Naive thymus-derived CD4-positive, alpha-beta T cell (primary cell): ENCODE measurements at places on chromosomes 11 and 22.
A peak's percentile ranks its signal among the peaks of the same experiment; 100 is the strongest.

DNA sequence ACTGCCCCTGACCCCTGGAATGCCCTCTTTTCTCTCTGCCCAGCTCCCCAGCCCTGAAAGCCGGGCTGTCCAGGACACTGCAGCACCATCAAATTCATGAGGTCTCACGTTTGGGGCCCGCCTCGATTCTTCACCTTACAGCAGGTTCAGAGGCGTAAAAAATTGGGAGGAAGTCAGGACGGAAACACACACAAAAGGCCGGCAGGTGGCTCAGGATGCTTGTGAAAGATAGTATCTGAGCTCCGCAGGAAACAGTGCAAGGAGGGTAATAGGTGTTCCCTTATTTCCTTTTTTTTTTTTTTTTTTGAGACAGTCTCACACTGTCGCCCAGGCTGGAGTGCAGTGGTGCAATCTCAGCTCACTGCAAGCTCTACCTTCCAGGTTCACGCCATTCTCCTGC is 4.1 kb downstream of the RFPL2 start:
- peaks cover 26% of the 10 kb centered on the region for H3K4me1 ChIP-seq
- no peaks in the 10 kb centered on the region for H3K36me3 ChIP-seq
- DNase-seq = peak; percentile 37
- no peaks in the 10 kb centered on the region for H3K27me3 ChIP-seq
- H3K27ac ChIP-seq = no peak overlapping the region

- H3K4me1 ChIP-seq = peaks cover 36% of the 10 kb centered on the region
- H3K36me3 ChIP-seq = peaks cover 14% of the 10 kb centered on the region
- H3K27ac ChIP-seq = peak overlapping the region; percentile 79
- peak overlapping the region; percentile 75 for H3K4me3 ChIP-seq
These were observed 2.2 kb downstream of the BRD1 start for GRCh38 chr22:49825436-49825835.

- no peak overlapping the region for H3K27ac ChIP-seq
- no peaks in the 10 kb centered on the region for H3K27me3 ChIP-seq
- no peaks in the 10 kb centered on the region for H3K4me1 ChIP-seq
- H3K4me3 ChIP-seq = no peak overlapping the region
These were observed 33.6 kb downstream of the PPME1 start for GRCh38 chr11:74204701-74205100.

GRCh38 chr11:17457396-17458173 is 19.1 kb downstream of the ABCC8 start:
- no peaks in the 10 kb centered on the region for H3K27me3 ChIP-seq
- no peaks in the 10 kb centered on the region for H3K4me1 ChIP-seq
- no peaks in the 10 kb centered on the region for H3K36me3 ChIP-seq
- no peak overlapping the region for H3K27ac ChIP-seq
- no peak for DNase-seq

- H3K36me3 ChIP-seq = no peaks in the 10 kb centered on the region
- H3K4me1 ChIP-seq = peaks cover 79% of the 10 kb centered on the region
- peak overlapping the region; percentile 78 for H3K27ac ChIP-seq
- DNase-seq = no peak
- peak overlapping the region; percentile 51 for H3K4me3 ChIP-seq
These were observed 25.0 kb downstream of the RTN4R start for GRCh38 chr22:20243176-20243536.

DNA sequence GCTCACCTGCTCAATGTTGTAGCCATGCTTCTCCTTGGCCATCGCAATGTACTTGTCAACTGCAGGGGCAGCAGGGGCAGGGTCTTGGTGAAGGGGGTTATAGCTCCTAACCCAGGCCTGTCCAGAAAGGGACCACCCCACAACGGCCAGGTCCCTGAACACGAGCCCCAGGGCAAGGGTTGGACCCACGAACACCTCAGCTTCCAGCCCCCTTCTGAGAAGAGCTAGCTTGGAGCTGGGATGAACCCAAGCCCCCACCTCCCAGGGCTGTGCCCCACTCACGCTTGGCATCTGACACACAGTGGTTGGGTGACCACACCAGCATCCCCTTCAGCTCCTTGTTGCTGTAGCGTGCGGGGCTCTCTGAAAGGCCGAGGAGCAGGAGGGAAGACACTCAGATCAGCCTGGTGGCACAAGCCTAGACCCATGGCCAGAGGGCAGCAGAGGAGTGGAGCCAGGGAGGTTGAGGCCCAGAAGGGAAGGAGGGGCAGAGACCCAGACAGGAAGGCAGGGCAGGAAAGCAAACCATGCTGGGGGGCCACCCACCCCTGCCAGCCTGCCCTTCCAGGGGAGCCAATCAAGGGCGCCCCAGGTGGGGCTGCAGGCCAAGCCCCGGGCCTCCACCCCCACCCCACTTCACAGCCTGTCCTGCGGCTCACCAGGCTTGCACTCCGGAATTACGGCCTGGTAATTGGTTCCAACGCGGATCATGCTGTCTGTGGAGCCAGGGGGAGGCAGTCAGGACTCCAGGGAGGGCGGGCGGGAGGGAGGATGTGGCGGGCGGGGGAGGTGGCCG is 1.9 kb downstream of the RCOR2 start:
- DNase-seq = no peak
- no peaks in the 10 kb centered on the region for H3K27me3 ChIP-seq
- peaks cover 3% of the 10 kb centered on the region for H3K36me3 ChIP-seq
- no peak overlapping the region for H3K4me3 ChIP-seq
- H3K27ac ChIP-seq = no peak overlapping the region
- H3K4me1 ChIP-seq = peaks cover 20% of the 10 kb centered on the region

DNA sequence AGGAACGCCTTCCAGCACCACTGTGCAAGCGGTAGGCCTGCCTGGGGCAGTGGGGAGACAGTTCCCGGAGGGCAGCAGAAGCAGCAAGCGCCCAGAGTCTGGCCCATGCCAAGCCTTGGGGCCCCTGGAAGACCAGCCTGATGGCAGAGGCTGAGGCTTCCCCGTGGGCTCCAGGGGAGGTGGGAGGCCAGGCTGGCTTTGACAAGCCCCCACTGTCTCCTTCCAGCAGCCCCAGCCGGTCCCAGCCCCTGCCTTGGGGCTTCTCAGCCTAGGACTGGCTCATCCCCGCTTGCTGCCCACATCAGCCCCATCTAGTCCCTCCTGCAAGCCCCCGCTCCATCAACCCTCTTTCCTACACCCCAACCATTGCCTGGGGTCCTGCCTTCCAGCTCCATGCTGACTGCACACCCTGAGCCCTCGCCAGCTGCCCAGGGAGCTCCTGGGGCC is 46.7 kb downstream of the IGF2 start:
- H3K27ac ChIP-seq = no peak overlapping the region
- peaks cover 15% of the 10 kb centered on the region for H3K4me1 ChIP-seq
- H3K4me3 ChIP-seq = no peak overlapping the region
- DNase-seq = no peak

DNA sequence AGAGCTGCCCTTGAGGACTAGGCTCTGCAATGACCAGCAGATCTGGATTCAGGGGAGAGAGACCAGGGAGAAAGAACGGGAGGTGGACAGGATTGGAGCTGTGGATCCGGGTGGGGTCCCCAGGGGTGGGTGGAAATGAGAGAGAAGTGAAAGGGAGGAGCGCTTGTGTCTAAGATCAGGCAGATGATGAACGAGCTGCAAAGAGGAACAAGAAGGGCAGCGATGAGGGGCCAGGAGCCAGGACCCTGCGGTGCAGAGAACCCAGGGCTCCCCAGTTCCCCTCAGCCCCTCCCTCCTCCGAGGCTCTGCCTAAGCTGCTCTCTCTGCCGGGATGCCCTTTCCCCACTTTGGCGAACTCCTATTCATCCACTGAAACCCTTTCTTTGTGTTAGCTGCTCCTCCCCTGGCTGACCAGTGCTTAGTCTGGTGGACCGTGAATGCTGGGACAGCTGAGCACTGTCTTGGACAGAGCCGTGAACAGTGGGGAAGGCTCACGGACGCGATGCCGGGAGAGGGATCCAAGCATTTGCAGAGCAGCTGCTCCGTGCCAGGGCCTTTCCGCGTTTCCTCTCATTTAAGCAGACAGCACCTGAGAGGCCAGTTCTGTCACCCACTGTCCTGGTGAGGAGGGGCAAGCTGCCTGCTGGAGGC is 35.9 kb downstream of the SHISAL1 start:
- no peak for DNase-seq
- no peaks in the 10 kb centered on the region for H3K4me1 ChIP-seq
- no peak overlapping the region for H3K27ac ChIP-seq
- no peaks in the 10 kb centered on the region for H3K27me3 ChIP-seq
- H3K36me3 ChIP-seq = no peaks in the 10 kb centered on the region

- no peaks in the 10 kb centered on the region for H3K27me3 ChIP-seq
- no peaks in the 10 kb centered on the region for H3K36me3 ChIP-seq
- H3K4me3 ChIP-seq = no peak overlapping the region
- H3K27ac ChIP-seq = no peak overlapping the region
- H3K4me1 ChIP-seq = no peaks in the 10 kb centered on the region
These were observed 13.0 kb downstream of the SPATA19 start for GRCh38 chr11:133832096-133832990.

DNA sequence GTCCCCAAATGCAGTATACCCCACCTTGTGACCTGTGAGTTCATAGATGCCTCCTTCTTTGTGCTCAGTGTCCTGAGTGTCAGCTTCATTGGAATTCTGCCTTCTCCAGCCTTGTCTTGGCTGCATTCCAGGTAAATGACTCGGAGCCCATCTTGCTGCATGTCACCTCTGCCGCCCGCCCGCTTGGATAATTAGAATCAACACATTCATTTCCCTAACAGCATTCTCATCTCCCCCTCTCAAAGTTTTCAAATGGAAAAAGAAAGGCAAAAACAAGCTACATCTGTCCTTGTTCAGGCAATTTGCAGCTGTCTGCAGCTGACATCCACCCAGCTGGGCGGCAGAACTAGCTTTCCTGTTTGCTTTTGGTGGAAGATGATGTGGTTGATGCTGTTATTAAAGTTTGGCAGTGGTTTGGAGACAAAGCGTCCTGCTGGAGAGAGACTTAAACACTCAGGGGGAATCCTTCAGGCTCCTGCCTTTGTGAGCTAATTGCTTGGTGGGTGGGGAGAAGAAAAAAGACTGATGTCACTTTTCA is 198.8 kb upstream of the SEZ6L start:
- H3K27ac ChIP-seq = no peak overlapping the region
- peaks cover 9% of the 10 kb centered on the region for H3K4me1 ChIP-seq
- no peaks in the 10 kb centered on the region for H3K27me3 ChIP-seq
- DNase-seq = no peak
- no peak overlapping the region for H3K4me3 ChIP-seq

DNA sequence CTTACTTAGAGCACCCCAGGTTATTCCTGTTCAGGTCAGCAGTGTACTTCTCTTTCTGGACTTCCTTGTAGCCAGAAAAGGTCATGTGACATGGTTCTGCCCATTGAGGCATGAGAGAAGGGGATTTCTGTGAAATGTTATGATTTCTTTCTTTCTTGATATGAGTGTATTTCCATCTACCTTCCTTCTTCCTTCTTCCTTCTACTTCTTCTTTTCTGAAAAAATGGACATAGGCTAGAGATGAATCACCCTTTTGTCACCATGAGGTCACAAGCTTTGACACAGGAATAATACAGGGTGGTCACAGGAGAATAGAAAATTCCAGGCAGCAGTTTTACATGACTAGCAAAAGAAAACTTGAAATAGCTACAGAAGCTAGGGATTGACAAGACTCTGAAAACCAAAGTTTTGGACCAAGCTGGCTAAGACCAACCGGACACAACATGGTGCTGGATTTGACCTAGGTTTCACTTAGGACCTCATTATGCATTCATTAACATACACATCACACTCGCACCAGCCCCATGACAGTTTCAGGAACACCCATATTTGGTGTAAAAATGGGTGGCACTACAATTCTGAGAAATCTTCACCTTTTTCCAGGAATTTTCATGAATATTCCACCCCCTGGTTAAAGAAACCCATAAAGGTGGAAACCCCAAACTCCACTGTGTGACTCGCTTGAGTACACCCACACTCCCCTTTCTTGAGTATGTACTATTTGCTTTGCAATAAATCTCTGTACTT is 21.2 kb upstream of the MAP6 start:
- H3K27me3 ChIP-seq = no peaks in the 10 kb centered on the region
- H3K4me1 ChIP-seq = no peaks in the 10 kb centered on the region
- H3K4me3 ChIP-seq = no peak overlapping the region
- DNase-seq = no peak

- no peaks in the 10 kb centered on the region for H3K27me3 ChIP-seq
- no peaks in the 10 kb centered on the region for H3K4me1 ChIP-seq
- no peak overlapping the region for H3K4me3 ChIP-seq
- H3K36me3 ChIP-seq = no peaks in the 10 kb centered on the region
These were observed 43.5 kb downstream of the PPFIA1 start for GRCh38 chr11:70313945-70314344.

GRCh38 chr11:129813231-129813791 is 2.3 kb upstream of the TMEM45B start:
- no peaks in the 10 kb centered on the region for H3K36me3 ChIP-seq
- peak overlapping the region; percentile 50 for H3K27ac ChIP-seq
- no peak for DNase-seq
- H3K27me3 ChIP-seq = no peaks in the 10 kb centered on the region
- peak overlapping the region; percentile 31 for H3K4me3 ChIP-seq

DNA sequence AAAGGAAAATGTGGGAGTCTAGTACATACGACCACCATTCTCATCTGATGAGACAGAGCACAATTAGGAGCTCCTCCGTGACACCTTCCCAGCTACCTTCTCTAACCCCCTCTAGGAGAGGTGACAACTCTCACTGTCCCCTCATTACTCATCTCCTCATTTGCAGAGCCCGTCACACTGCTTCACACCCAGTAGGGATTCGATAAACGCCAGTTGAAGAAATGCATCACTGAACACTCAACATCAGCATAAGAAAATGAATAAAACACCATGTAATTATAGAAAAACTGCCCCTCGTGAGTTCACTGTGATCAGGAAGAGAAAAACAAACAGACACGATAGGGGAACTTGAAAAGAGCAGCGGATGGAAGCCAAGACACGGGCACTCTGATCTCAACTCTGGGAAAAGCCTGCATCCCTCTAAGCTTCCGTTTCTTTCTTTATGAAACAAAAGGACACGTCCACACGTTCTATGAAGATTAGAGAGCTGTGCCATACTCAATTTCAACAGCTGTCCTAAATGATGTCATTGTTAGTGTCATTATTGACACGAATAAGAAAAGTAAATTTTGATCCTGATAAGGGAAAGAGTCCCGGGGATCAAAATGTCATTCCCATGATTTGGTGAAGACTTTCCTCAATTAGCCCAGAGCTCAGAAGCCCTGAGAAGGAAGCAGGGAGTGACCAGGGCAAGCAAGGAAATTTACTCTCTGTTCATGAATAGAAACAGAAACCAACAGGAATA is 356.9 kb downstream of the LARGE1 start:
- no peak overlapping the region for H3K4me3 ChIP-seq
- H3K27me3 ChIP-seq = no peaks in the 10 kb centered on the region
